HL-60 (cell line): ENCODE measurements at places on chromosomes 13 and 19.

DNA sequence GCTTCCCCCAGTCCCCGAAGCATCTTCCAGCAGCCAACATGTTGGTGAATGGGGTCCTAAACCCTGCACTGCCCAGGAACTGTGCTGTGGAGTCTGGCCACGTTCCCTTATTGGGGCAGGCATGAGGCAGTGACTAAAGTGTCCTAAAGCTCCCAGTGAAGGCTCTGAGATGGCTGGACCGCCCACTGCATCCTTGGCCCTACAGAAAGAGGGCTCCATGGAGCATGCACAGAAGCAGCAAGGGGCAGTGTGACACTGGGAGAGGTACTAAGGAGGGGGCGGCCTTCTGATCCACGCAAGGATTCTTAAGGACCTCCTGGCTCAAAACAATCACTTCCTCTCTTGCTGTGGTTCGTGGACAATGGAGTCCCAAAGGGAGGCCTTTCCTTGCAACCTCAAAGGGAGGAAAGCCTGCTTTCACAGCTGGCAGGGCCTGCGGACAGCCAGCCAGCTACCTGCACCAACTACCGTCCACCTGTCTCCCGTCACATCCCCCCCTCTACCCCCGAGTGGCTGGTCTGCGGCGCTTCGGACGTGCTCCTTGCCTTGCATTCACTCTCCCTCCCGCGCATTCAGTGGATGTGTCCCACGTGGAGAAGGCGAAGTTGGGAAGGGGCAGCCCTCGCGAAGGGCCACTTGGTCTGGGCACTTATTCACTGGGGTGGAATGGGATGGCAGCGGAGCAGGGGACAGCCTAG lies 63.9 kb upstream of the STARD13 start:
- DNase-seq, result no peak

DNA sequence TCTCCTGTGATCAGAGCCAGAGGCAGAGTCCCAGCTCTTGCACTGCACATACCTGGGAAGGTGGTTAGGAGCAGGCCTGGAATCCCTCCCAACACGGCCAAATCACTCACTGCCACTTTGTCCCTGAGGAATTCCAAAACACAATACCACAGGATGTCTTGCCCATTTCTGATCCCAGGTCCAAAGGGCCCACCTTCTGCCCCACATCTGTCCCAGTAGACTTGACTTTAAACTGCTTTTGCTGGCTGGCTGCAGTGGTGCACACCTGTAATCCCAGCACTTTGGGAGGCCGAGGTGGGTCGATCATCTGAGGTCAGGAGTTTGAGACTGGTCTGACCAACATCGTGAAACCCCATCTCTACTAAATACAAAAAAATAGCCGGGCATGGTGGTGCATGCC lies 18.9 kb downstream of the ZNF536 start:
- DNase-seq, result no peak

DNA sequence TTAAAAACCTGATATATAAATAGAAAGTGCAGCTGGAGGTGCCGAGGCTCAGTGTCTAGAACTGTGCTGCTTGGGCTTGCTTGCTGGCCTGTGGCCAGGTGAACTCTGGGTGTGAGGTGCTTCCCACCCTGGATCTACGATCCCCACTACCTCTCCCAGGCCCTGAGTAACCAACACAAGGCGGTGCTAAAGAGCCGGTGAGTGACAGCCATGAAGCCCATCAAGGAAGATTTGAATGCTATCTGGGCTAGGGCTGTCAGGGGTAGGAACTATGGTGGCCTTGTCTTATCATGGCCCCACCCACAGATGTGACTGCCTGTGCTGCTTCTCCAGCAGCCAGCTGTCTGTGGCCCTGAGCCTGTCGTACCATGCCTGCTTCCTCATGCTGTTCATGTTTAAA lies 25.6 kb upstream of the ZNF91 start:
- no peak for DNase-seq

DNA sequence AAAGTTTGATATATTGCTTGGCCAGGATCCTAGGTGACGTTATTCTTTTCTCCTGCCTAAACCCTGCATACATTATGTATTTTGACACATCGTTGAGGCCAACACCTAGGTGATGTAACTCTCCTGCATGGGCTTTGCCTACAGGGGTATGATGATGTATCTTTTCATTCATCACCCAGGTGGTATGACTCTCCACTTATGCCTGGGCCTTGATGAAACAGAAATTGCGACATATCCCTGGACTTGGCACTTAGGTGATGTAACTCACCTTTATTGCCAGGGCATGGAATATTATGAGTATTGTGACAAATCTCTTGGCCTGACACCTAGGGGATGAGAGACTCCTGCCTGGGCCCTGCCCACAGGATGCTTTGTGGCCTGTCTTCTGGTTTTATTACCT lies 18.5 kb upstream of the ZNF681 start:
- DNase-seq, result no peak

DNA sequence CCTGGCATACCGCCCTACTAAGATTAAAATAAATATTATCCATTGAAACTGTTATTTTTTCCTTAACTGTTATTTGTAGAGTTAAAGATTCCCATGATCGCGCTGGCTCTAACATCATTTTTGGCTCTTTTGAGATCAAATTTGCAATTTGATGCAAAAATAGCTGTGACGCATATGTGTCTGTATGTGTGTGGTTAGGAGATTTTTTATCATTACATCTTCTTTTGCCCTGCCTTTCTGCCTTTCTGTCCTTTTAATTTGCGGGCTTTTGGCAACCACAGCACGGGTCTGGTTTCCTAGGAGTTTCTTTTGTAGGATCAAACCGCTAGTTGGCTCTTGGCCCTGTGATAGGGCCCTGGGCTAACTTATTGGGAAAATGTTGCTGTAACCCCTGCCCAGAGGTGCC lies 37.3 kb upstream of the ALOX5AP start:
- DNase-seq, result no peak

- DNase-seq, result no peak
Measured at GRCh38 chr13:23928985-23929384, 31.7 kb upstream of the C1QTNF9B start.

GRCh38 chr19:40754611-40755247 lies 3.7 kb downstream of the SNRPA start:
- DNase-seq, result no peak

GRCh38 chr13:34207334-34207733 lies 389.4 kb downstream of the RFC3 start:
- DNase-seq, result no peak

- no peak for DNase-seq
Measured at GRCh38 chr13:66859934-66860877, 369.9 kb downstream of the PCDH9 start.

DNA sequence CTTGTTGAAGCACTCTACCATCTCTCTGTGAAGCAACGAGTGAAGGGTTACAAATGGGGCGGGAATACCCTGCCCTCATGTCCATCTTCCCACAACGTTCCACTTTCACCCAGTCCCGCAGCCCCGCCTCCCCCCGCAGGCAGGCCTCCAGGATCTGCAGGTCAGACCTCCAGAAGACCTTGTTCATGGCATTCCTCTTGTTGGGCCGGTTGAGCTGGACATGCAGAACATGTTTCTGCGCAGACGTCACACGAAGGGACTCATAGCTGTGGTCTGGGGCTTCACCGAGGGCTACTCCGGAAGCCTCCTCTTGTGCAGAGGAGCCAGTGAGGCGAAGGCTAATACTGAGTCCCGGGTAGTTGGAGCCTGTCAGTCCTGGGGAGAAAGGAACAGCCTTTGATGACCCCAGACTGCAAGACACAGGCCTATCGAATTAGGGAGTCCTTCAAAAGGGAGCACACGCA lies 420 bp downstream of the ECH1 start:
- peak; percentile 45 for DNase-seq

- no peak for DNase-seq
Measured at GRCh38 chr13:49183672-49184325, 36.3 kb upstream of the MLNR start.

DNA sequence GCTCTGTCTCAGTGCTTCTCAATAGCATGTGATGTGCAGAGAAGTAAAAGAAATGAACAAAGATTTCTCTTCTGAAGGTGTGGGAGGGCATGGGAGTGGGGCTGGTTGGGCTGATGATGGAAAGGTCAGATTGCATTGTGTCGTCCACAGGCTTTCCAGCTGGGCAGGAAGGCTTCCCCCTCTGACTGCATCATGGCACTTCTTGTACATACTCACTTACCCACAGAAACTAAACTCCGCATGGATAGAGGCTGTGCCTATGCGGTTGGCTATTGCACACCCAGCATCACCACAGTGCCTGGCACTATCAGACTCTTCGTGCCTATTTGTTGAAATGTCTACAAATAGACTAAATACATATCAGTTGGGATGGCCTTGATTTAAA lies 24.4 kb upstream of the TNFSF11 start:
- no peak for DNase-seq

DNA sequence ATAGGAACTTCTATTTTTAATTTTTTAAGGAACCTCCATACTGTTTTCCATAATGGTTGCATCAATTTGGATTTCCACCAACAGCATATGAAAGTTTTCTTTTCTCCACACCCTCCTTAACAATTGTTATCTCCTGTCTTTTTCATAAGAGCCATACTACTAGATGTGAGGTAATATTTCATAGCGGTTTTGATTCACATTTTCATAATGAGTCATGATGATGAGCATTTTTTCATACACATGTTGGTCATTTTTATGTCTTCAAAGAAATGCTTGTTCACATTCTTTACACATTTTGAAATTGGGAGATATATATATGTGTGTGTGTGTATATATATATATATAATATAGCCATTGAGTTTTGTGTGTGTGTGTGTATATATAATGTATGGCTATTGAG lies 420.3 kb upstream of the PCDH9 start:
- no peak for DNase-seq

- no peak for DNase-seq
Measured at GRCh38 chr19:5934774-5935472, 20.9 kb downstream of the CAPS start.

- DNase-seq, result no peak
Measured at GRCh38 chr19:48635263-48635965, 1.8 kb downstream of the DBP start.

DNA sequence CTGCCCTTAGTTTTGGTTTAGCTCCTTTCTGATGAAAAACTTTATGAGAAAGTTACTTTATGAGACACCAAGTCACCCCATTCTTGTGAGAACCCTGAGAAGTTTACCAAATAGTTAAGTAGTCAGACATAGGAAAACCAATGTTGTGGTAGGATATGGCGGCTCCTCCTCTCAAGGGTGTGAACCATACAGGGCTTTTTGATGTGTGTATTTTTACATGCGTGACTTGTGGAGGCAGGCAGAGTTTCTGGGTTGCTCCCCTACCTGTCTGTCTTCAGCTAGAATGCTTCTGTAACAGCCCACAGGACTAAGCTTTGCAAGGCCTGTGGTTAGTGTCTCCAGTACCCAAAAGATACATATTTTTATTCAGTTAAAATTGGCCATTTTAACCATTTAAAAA lies 18.3 kb downstream of the UBAC2 start:
- no peak for DNase-seq
